ENCODE measurements at places on chromosomes 16 and 17.

GRCh38 chr16:31099860-31100638 is 5.5 kb upstream of the VKORC1 start:
- DNase-seq: no peak

- DNase-seq: no peak
Measured at GRCh38 chr16:73051226-73051625, 3.3 kb upstream of the ZFHX3 start.

DNA sequence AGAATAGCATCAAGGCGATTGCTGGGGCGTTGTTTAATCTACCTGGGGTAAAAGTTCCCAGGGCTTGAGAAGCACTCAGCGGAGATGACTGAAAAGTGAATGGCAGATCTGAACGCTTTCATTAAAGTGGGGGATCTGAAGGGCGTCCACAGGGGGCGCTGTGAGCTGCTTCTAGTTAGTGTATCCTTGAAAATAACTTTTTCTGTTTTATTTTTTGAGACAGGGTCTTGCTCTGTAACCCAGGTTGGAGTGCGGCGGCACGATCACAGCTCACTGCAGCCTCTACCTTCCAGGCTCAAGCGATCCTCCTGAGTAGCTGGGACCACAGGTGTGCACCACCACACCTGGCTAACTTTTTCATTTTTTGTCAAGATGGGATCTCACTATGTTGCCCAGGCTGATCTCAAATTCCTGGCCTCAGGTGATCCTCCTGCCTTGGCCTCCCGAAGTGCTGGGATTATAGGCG is 360.4 kb downstream of the SEC14L1 start:
- no peak for DNase-seq

DNA sequence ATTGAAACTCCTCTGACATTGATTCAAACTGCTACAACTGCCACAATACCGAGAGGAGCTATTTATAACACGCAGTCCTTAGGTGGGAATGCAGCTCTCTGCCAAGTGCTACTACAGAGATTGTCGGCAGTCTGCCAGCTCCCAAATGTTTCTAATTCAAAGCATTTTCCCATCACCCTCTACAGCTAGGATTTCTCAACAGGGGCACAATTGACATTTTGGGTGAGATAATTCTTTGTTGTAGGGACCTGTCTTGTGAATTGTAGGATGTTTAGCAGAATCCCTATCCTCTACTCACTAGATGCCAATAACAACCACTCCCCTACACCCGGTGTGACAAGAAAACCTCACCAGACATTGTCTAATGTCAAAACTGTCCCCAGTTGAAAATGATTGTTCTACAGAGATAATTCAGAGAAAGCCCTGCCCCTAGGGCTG is 7.8 kb upstream of the N4BP1 start:
- DNase-seq: no peak

- no peak for DNase-seq
Measured at GRCh38 chr17:73286863-73287296, 24.9 kb downstream of the CDC42EP4 start.

DNA sequence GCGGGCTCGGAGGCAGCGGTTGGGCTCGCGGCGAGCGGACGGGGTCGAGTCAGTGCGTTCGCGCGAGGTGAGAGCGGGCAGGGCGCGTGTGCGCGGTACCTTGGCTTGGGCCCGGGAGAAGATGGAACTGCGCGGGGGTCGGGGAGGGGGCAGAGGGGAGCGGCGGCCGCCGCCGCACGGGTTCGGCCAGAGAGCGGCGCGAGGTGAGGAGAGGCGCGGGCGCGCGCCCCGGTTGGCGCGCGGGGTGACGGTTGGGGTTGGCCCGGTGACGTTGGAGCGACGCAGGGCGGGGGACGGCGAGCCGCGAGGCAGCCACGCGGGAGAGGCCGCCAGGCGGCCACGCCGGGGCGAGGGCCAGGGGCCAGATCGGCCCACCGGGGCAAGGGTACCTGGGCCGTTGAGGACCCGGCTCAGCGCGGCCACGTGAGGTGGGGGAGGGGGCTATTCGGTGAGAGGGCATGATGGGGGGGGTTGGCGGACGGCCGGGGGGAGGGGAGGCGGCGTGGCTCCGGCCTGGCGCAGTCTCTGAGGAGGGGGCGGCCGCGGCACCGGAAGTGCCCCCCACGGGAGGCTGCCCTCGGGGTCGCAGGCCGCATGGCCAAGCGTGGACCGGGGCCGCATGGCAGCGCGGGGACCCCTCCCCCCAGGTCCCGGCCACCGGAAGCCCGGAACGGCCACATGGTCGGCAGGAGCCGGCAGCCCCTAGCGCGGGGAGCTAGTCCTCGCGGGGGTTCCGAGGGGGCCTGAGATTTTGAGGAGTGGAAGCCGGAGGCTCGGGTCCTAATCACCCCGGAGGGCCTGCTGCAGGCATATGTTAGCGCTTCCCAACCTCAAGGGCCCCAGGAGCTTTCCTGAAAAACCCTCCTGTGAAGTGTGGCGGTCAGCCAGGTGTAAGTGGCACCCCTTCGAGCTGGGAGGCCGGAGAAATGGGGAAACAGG is 527 bp downstream of the EIF5A start:
- DNase-seq: peak; percentile 45
